ENCODE measurements at places on chromosomes 1 and 21.

DNA sequence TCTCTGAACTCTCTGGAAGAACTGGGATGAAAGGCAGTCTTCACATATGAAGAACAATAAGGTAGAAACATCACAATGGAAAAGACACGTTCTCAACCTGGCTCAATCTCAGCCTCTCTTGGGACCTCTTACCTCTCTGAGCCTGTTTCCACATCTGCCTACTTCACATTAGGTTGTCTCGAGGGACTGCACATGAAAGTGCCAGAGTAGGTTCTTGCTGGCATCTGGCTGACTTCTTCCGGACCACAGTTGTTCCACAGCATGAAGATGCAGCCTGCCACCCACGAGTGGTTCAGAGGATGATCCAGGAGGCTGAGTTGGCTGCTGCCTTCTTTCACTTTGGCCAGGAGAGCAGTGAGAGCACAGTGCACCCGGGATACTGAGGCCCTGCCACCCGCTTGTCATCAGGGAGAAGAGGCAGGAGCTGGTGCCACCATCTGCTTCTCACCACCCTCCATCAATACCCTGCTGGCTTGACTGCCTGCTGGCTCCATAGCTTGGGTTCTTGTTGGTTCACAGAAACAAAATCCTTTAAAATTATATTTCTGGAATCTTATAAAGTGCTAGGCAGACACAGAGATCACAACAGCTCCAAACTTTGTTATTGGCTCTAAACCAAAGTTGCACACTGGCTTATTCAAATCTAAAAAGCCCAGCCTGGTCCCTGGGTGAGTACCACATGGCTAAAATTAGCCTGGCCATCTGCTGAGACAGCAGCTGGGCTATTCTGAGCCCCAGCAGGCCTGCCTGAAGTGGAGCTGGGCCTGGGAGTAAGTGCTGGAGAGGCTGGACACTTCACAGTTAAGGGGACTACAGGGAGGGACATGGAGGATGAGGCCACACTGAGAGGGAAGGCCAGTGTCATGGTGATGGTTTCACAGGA, 46.9 kb upstream of the LIN9 start:
- DNase-seq = no peak

GRCh38 chr1:226121049-226121586, 58.6 kb downstream of the H3-3A start:
- DNase-seq = no peak

- DNase-seq = no peak
Measured at GRCh38 chr1:220272841-220273090, 513 bp upstream of the RAB3GAP2 start.

DNA sequence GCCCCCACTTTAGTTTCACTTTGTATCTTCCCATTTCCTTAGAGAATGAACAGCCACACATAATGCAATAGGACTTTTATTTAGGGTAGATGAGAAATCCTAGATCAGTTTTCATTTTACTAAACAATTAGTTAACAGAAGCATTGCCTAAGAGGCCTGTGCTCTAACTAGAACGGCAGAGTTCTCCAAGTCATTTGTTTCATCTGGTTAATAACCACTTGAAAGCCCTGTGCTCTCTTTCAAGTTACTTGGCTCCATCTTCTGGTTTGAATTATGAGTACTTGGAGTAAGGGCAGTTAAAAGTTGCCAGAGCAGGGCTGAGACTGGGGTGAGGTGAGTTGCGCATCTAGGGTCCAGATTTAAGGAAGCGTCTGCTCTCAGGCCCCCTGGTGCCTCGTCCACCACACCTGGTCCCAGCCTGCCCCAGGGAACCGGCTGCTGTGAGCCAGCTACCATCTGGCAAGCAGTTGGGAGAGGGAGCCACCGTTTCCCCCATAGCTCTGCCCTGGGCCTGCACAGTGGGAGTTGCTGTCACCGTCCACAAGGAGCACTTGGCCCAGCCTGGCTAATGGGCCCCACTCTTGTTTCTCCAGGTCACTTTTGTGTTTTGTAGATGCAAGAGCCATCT, 18.1 kb upstream of the SLC44A3 start:
- DNase-seq = peak; percentile 17

DNA sequence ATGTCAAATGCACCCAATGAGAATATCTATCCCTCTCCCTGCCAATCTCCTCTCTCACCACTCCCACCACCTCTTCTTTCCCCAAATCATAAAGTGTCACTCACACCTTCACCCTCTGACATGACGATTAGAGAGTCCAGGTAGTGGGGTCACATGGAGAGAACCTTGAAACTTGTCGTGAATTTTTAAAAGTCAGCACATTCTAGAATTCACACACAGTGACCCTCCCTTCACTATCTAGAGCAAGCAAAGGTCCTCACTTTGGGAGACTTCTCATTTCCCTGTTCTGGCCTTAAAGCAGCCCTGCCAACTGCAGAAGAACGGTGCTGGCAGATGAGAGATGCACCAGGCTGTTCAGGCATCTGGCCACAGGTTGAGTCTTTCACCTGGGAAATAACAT, 61.9 kb downstream of the CD34 start:
- DNase-seq = no peak

GRCh38 chr1:217133958-217134856, 411.0 kb upstream of the ESRRG start:
- DNase-seq = no peak
